ENCODE measurements at places on chromosomes 5 and 9.

GRCh38 chr5:180339583-180340183 lies 13.5 kb downstream of the GFPT2 start:
- no peak for DNase-seq

- DNase-seq, result no peak
These were observed 29.3 kb upstream of the HTR4 start for GRCh38 chr5:148683651-148684050.

DNA sequence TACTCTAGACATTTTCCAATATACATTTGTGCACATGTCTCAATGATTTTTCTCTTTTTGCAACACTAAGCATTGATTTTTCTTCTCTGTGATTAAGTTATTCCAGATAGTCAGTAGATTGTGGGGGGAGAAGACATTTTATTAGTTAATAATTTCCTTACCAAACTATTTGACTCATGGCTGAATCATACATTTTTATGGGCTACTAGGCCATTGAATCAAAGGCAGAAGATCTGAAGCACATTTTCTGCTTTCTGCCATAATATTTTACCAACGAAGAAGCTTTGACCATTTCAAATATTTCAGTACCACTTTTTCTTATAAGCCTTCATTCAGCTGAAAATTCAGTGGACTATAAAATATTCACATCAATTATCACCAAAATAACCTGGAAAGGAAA lies 175.6 kb downstream of the IRX2 start:
- no peak for DNase-seq

- DNase-seq, result no peak
These were observed 14.1 kb downstream of the SH3TC2 start for GRCh38 chr5:149048811-149049210.

DNA sequence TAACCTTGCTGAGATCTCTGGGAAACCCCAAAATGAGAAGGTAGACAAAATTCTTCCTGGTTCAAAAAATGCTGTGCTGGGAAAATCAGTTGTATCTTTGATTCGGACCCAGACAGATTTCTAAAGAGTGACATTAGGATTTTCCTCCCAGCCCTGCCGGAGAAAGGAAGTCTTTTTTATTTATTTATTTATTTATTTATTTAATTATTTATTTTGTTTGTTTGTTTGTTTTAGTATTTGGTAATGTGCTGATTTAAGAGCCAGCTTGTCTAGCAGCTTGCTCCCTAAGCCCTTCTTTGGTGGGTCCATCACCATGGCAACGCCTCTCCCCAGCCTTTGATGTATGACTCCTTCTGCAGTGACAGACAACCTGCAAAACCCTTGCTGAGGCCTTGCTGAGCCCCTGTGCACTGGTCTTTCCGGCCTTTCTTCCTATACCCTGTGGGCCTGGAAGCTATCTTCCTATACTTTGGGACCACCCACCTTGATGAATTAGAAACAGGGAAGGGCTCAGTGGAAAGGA lies 60.6 kb upstream of the AFAP1L1 start:
- DNase-seq, result no peak

DNA sequence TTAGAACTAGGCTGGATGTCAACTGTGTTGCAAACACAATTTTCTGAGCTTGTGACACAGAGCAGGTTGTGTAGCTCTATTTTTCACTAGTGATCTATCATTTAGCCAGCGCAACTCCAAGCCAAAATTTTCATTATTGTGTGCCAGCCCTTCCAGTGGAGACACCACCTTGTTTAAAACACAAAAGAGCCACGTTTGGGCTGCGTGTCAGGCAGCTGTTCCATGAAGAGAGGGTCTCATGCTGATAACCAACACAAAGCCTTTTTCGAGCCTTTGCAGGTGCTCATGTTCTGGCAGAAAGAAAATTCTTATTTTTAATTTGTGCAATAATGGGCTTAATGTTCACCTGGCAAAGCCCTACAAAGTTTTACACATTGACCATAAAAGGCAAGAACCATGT lies 237.6 kb upstream of the RGMB start:
- DNase-seq, result no peak

- no peak for DNase-seq
These were observed 53.3 kb downstream of the TRPC7 start for GRCh38 chr5:136311999-136312398.

GRCh38 chr5:154273963-154274827 lies 83.7 kb downstream of the GALNT10 start:
- no peak for DNase-seq

DNA sequence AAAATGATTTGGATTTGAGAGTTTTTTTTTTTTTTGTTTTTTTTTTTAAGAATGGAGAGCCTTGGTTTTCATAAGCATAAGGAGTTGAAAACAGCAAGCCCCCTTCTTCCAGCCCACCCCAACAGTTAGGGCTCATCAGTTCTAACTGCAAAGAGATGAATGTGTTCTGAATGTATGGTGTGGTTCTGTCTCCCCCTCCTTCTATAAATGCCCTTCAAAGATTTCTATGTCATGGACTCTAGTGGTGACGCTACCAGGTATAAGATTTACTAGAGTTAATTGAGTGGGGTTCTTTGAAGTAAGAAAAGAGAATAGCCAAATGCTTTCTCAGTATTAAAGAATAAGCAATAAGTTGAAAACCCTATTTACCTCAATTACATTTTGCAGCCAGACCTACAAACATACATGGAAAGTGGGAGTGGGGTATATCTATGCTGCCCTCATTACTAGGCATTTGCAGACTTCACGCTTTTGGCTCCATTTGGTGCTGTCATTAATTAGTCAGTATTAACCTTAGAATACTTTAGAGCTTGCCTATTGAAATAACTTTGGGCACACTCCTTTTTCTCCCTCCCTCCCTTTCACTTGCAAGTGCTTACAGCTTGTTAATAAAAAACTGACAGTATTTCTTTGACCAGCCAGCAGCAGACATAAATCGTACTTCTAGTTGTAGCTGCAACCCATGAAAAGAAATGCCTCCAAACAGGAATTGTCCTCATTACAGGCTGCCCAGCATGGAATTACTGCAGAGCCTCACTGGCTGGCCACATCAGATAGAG lies 667.2 kb upstream of the ZNF608 start:
- DNase-seq, result no peak

DNA sequence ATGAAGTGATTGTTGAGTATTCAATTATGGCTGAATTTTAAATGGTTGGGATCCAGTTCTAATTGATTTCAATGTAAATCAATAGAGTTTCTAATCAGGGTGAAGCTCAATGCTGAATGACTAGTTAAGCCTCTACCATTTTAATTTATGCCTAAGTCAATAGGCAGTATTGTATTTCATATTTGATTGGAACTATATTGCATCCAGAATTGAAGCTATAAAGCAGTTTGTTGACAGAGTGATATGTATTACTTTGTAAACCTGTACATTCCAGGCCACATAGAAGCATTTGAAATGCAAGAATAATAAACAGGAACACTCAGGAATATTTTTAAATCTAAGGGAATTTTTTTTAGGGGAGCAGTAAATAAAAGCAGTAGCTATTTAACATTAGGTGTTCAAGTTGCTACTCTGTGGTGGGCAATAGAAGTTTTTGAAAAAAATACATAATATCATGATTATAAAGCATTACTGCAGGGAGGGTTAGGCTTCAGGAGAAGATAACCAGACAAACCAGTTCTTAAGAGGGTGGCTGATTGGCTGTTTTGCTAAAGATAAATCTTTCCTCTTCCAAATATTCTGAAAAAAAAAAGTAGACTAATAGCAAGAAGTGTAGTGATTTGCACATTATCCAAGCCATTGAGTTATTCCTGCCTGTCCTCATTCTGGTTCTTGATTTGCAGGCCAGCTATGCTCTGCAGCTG lies 492.0 kb upstream of the MEF2C start:
- no peak for DNase-seq
